LoVo (cell line): ENCODE measurements at places on chromosomes 2 and 18.

DNA sequence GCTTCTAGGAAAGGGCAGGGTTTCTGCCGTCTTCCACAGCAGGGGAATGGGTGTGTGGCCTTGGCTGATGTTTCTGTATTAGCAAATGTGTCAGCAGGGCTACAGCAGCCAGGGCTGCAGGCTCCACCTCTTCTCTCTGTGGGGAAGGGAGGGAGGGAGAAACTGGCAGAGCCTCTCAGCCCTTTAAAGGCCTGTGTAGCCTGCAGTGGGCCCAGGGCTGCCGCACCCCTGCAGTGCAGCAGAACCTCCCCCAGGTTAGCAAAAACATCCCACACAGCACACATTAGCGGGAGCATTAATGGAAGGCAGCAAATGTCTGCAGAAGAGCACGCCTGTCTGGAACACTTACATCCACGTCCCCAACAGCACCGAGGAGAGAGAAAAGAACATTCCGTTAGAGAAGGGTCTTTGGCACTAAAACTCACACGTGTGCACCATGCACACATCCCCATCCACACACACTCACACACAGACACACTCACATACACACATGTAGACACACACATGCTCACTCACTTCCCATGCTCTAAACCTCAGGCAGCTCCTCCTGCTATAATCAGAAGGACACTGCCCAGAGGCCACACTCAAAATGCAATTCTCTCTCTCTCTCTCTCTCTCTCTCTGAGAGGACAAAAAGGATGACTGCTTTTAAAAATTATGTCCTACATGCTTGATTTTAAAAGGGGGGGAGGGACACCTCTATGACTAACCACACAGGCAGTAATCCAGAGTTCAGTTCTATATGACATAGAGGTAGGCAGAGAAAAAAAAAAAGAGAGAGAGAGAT, 24.1 kb downstream of the MRPL35 start:
- no peak for DNase-seq

- no peak for DNase-seq
Measured at GRCh38 chr2:95353055-95353575, 49.4 kb upstream of the FAHD2A start.

DNA sequence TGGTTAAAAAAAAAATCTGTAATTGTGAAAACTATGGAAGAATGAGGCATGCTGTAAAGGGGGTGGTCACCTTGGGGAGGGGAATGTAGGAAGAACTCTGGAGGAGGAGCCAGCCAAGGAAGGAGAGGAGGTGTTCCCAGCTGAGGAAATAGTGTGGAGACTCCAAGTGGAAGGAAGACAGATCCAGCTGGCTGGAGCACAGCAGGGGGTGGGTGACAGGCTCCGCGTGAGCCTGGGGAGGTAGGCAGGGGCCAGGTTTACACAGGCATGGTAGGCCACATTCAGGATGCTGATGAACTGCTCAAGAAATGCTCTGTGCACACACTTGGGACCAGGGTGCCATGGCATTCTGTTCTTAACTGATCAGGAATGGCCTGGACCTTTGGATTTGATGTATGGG, 16.8 kb downstream of the AFF3 start:
- DNase-seq = no peak

DNA sequence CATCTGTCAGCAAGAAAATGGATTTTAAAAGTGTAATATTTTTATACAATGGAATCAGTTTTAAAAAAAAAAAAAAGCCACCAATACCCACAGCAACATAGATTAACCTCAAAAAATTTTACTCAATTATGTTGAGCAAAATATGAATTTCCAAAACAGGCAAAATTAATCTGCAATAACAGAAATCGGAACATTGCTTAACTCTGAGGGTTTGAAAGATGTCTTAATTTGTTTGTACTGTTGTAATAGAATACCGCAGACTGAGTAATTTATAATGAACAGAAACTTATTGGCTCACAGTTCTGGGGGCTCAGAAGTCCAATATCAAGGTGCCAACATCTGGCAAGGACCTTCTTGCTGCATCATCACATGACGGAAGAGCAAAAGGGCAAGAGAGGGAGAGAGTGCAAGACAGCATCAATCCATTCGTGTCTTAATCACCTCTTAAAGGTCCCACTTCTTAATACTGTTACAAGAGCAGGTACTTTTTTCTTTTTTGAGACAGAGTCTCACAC, 31.8 kb upstream of the TNFAIP6 start:
- no peak for DNase-seq

- peak; percentile 99 for DNase-seq
Measured at GRCh38 chr2:117814417-117815264, at the start of gene DDX18. Gene DDX18, plus strand, starts transcription at chr2:117814691. Its CDS starts 87 bp downstream, at chr2:117814778.

DNA sequence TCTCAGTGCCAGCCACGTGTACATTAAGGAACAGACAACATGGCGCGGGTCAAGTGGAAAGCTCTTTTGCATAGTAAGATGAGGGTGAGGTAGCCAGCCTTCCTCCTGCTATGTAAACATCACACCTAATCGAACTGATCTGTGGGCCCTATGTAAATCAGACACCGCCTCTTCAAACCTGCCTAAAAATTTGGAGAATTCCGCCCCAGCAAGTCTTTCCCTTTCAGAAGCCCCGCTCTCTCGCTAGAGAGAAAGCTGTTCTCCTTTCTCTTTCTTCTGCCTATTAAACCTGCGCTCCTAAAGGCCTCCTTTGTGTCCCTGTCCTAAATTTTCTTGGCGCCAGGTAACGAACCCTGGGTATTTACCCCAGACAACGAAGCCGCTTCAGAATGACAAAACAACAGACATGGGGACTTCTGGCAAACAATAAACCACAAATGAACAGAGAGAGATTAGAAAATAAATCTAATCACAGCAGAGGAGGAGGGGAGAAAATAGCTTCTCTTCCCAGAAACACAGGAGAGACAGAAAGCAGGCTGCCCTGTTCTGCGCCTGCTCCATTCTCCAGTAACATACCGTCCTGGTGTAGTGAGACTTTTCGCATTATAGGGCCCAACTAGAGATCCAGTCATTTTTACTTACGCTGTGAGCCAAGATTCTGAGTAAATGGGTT, 31.9 kb upstream of the CYP1B1 start:
- no peak for DNase-seq

GRCh38 chr2:241863536-241863954, 4.9 kb upstream of the PDCD1 start:
- no peak for DNase-seq

- DNase-seq = no peak
Measured at GRCh38 chr2:105442056-105442455, 43.2 kb upstream of the FHL2 start.

DNA sequence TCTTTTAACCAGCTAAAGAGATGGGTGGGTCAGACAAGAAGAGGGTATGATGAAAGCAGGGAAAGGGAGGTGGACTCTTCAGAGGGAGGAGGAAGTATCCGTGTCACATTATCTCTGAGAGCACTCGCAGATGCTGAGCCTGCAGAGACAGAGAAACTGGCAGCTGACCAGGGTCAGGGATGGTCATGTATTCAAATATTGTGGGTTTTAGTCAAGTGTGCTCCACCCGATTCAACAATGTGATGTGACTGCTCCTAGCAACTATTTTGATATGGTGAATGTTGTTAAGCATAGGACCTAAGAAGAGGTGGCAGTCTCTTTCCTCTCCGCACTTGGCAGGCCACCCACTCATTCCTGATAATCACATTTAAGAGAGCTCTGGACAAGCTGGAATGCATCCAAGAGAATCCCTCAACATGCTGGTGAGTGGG, 1.3 kb upstream of the CLIP4 start:
- peak; percentile 74 for DNase-seq

- DNase-seq = no peak
Measured at GRCh38 chr2:46798998-46799698, 116.5 kb downstream of the MCFD2 start.

GRCh38 chr2:180122874-180123273, 115.8 kb upstream of the CWC22 start:
- no peak for DNase-seq

DNA sequence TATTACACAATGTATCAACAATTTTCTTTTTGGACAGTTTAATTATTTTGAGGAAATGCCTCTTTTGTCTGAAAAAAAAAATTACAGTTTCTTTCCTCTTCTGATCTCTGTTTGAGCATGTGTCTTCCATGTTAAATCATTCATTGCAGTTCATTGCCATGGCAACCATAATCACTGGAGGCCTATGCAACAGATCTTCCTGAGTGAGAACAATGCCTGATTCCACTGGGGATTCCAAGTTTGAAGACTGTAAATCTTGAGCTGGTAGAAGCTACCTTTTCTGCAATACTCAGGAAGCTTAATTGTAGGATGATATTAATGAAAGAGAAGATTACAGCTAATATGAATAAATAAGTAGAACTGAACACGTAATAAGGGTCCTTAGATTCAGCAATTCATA, 721.4 kb upstream of the CNTNAP5 start:
- no peak for DNase-seq

GRCh38 chr2:222943820-222944219, 83.0 kb downstream of the ACSL3 start:
- DNase-seq = no peak
